Tibial nerve (tissue), 4 donors: ENCODE measurements at places on chromosomes 7 and 10. TPM values are rescaled to one million over a fixed set of nuclear protein-coding genes. Genes with fewer than 3 reads are reported as not detected.
A peak's percentile ranks its signal among the peaks of the same experiment; 100 is the strongest.

The CPVL gene
- 17.5 TPM for total RNA-seq

- no peak overlapping the region for H3K4me3 ChIP-seq
- no peaks in the 10 kb centered on the region for H3K27me3 ChIP-seq
- H3K27ac ChIP-seq, result no peak overlapping the region
- DNase-seq, result no peak
These were observed 46.2 kb upstream of the ZNF107 start for GRCh38 chr7:64619705-64620104.

- H3K27ac ChIP-seq, result no peak overlapping the region
- no peak overlapping the region for H3K4me3 ChIP-seq
- H3K27me3 ChIP-seq, result no peaks in the 10 kb centered on the region
These were observed 123.6 kb upstream of the SFMBT2 start for GRCh38 chr10:7534480-7534852.

DNA sequence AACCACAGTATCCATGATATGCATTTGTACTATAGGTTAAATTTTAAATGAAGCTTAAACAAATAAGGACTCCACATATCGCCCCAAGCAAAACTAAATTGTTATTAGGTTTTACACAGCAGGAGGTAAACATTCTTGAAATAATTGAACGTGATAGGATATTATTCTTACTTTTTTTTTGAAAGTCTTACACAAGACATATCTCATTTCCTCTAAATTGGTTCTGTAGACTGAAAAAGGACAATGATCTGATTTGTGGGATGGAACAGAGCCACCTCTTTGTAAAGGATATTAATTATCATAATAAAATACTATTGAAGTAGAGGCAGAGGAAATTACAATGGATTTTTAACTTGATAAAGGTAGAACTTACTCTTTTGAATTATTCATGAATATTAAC is 155.1 kb upstream of the SEMA3D start:
- H3K27ac ChIP-seq, result no peak overlapping the region
- no peak overlapping the region for H3K4me3 ChIP-seq
- H3K27me3 ChIP-seq, result no peaks in the 10 kb centered on the region
- no peak for DNase-seq

The MMP21 gene
- 0.30 TPM for total RNA-seq

The MSMB gene
- not detected for total RNA-seq

DNA sequence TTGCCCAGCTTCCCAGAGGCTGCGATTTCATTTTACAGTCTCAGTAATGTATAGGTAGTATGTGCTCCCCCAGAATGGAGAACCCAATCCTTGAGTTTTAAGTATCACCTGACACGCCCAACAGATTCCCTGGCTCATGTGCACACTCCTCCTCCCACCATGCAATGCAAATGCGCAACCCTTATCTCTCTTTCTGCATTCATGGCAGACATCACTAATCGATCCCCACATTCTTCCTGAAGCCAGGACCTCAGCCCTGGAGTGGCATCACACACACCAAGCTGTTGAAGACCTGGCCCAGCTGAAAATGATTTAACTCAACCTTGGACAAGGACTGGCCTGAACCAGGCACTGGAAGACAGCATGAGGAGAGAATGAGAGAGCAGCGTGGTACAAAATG is 68.4 kb downstream of the ZRANB1 start:
- DNase-seq, result no peak
- H3K27me3 ChIP-seq, result no peaks in the 10 kb centered on the region
- H3K36me3 ChIP-seq, result no peaks in the 10 kb centered on the region
- no peak overlapping the region for H3K27ac ChIP-seq
- peaks cover 39% of the 10 kb centered on the region for H3K4me1 ChIP-seq

DNA sequence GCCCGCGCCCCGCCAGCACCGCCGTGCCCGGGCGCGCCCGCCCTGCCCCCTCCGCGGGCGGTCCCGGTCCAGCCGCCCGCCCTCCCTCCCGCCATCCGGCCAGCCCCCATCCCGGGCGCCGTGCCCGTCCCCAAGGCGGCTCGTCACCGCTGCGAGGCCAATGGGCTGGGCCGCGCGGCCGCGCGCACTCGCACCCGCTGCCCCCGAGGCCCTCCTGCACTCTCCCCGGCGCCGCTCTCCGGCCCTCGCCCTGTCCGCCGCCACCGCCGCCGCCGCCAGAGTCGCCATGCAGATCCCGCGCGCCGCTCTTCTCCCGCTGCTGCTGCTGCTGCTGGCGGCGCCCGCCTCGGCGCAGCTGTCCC is at the start of gene HTRA1:
TSS of gene HTRA1 (plus strand) at position 187 of the 362 bp plus-strand sequence. CDS start at position 287, 100 bp downstream.
- peak within 1 kb of the TSS; percentile 90 for H3K27ac ChIP-seq
- H3K4me1 ChIP-seq, result no peaks in the 10 kb centered on the region
- DNase-seq, result peak; percentile 66
- no peaks in the 10 kb centered on the region for H3K36me3 ChIP-seq
- no peaks in the 10 kb centered on the region for H3K27me3 ChIP-seq
- H3K4me3 ChIP-seq, result peak within 1 kb of the TSS; percentile 54

DNA sequence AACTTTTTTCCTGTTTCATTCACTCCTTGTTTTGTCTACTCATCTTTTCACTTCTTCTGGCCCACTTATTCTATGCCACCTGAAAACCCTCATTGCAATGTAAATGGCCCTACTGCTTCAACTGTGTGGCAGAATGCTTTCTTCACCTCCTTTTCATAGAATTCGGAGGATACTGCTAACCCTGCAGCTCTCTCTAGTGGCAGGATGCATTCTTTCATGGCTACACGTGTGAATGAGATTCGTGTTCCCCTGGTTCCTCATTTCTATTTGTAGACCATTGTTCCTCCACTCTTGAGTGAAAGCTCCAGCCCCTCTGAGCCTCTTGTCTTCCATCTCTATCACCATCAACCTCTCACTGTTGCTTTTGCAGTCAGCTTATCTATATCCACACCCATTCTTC is 20.9 kb upstream of the CYP26C1 start:
- H3K27me3 ChIP-seq, result no peaks in the 10 kb centered on the region
- DNase-seq, result no peak
- no peaks in the 10 kb centered on the region for H3K4me1 ChIP-seq
- no peak overlapping the region for H3K27ac ChIP-seq

DNA sequence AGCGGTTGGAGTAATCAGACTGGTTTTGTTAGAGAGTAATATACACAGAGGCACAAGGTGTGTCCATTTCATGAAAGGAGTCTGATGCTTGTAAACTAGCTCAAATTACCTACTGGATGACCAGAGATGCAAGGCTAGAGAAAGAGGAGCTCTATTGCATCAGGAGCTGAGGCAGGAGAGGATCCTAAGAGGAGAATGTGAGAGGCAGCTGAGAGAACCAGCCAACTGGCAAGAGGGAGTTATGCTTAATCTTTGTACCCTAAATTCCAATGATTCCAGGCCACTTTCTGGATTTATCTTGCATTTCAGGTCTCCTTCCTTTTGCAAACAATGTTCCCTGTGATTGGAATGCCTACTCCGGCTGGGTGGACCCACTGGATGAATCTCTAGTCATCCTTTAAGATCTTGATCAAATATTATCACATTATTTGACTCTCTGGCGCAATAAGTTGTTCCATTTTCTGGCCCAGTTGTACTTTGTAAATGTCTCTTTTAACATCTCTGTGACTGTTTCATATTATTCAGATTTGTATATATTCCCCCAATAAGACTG is 57.5 kb upstream of the PTPN12 start:
- H3K4me1 ChIP-seq, result no peaks in the 10 kb centered on the region
- no peaks in the 10 kb centered on the region for H3K36me3 ChIP-seq
- no peak for DNase-seq

The ZMIZ1 gene
- total RNA-seq, result 65.5 TPM

DNA sequence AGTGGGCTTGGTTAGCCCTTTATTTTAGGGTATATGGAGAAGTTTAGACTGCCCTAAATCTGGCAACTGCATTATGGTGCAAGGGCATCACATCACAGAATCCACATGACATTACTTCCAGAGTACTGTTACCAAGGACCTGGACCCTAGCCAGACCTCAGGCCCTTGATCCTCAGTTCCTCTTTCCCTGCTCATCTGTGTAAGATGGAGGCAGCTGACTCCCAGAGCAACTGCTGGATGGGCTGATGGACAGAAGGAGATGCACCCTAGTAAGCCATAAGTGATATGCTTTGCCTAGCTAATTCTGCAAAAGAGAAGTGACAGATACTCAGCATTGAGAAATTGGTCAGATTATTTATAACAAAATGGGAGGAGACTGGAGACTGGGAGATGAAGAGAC is 131.7 kb downstream of the DYNC1I1 start:
- no peak overlapping the region for H3K27ac ChIP-seq
- H3K4me1 ChIP-seq, result peaks cover 14% of the 10 kb centered on the region
- no peaks in the 10 kb centered on the region for H3K27me3 ChIP-seq
- no peaks in the 10 kb centered on the region for H3K36me3 ChIP-seq
- no peak overlapping the region for H3K4me3 ChIP-seq
- DNase-seq, result no peak

- H3K4me3 ChIP-seq, result no peak overlapping the region
- DNase-seq, result no peak
- H3K27ac ChIP-seq, result no peak overlapping the region
- no peaks in the 10 kb centered on the region for H3K4me1 ChIP-seq
- H3K36me3 ChIP-seq, result no peaks in the 10 kb centered on the region
These were observed 212.4 kb upstream of the GALNT17 start for GRCh38 chr7:70919481-70920073.

DNA sequence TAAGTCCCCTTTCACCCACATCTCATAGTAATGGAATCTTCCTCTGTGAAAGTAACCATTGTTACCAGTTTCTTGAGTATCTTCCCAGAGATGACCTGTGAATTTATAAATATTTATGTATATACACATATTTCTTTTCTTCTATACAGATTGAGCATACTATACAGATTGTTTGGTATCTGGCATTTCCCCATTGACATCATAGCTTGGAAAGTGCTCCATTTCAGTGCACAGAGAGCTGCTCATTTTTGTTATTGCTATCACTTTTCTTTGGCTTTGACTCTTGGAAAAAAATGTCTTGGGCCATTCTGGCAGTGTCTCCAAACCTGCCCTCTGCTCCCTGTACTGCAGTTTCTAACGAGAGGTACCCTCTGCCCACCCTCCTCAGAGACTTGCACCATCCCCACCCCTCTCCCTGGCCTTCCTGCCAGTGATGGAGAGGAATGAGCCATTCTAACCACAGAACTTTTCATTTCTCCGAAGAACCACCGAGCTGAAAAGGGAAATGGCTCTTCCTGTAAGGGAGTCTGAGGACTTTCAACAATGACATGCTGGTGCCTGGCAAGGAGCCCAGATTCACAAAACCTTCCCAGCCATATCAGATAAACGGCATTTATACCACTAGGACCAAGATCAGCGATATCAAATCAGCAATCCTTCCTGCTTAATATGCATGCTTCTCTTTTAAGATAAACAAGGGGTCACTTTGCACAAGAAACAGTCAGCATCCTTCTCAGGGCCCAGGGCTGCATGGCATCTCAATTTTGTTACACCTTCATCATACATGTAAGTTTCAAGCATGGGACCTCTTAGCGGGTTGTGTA is 19.7 kb upstream of the CCSER2 start:
- no peak overlapping the region for H3K4me3 ChIP-seq
- H3K4me1 ChIP-seq, result no peaks in the 10 kb centered on the region
- no peak for DNase-seq
- no peak overlapping the region for H3K27ac ChIP-seq
- no peaks in the 10 kb centered on the region for H3K27me3 ChIP-seq
- H3K36me3 ChIP-seq, result no peaks in the 10 kb centered on the region

DNA sequence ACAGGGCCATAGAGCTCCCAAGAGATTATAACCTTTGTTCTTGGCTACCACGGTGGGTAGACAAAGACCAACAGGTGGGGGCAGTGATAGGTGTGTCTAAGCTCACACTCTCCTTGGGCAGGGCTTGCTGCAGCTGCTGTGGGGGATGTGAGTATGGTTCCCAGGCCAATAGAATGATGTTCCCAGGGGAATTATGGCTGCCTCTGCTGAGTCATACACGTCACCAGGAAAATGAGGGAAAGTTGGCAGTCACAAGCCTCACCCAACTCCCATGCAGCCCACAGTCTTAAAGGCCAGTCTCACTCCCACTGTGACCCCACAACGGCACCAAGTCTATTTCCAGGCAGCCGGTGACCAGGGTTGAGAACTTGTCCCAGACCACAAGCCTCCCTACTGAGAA is 453.4 kb upstream of the PODXL start:
- H3K4me3 ChIP-seq, result no peak overlapping the region
- no peaks in the 10 kb centered on the region for H3K36me3 ChIP-seq
- no peak overlapping the region for H3K27ac ChIP-seq
- H3K4me1 ChIP-seq, result no peaks in the 10 kb centered on the region

DNA sequence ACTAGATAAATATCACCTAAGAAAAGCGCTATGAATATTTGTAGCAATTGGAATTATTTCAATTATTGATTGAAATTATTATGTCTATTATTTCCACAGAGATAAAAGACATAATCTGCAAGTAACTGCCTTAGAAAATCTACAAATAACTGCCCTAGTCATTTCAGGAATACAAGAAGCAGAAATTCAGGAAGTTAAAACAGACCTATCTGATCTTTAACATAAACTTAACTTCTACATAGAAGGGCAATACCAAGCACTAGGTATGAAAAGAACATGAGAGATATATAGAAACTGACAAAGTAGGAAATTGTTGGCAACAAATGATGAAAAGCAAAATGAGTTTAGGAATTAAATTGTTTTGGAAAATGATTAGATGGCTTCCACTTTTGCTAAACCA is 31.8 kb upstream of the AKR1B10 start:
- H3K27me3 ChIP-seq, result no peaks in the 10 kb centered on the region
- DNase-seq, result no peak
- no peak overlapping the region for H3K4me3 ChIP-seq
- no peaks in the 10 kb centered on the region for H3K4me1 ChIP-seq
- H3K27ac ChIP-seq, result no peak overlapping the region

DNA sequence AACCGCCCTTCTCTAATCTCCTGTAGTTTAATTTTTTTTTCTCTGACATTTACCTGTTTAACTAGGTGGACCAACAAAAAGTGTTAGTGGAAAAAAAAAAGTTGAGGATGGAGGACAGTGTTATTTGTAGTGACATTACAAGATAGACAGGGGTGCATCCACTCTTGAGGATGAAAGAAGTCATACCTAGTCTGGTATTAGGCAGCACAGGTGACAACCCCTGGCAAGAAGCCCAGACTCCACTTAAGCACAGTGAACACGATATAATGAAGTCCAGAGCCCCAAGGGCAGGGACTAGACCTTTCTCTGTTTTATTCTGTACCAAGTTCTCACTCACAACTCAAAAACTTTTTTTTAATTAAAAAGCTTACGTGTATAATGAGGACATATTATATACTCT is 268.4 kb downstream of the GPR37 start:
- DNase-seq, result no peak
- no peaks in the 10 kb centered on the region for H3K27me3 ChIP-seq
- no peaks in the 10 kb centered on the region for H3K4me1 ChIP-seq
- H3K36me3 ChIP-seq, result no peaks in the 10 kb centered on the region
- no peak overlapping the region for H3K4me3 ChIP-seq

DNA sequence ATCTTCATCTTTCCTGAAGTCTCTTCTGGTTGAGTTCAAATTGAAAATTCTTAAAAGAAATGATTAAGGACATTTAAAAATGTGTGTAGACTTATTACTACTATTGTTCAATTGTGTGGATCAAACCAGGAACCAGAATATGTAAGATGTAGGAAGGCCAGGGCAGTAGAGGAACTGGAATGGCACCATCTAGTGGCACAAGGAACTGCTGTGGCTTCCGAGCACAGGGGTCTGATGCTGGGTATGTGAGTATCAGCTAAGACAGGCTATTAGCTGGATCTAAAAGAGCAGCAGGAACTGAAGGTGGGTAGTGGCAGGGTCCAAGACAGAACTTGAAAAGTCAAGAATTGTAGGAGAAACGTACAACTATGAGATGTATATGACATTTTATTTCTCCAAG is 247.3 kb downstream of the SEMA3A start:
- H3K27ac ChIP-seq, result no peak overlapping the region
- DNase-seq, result no peak
- no peaks in the 10 kb centered on the region for H3K36me3 ChIP-seq
- no peaks in the 10 kb centered on the region for H3K27me3 ChIP-seq
- no peaks in the 10 kb centered on the region for H3K4me1 ChIP-seq
- H3K4me3 ChIP-seq, result no peak overlapping the region
